ENCODE measurements at places on chromosomes 5 and 9.

- DNase-seq, result no peak
Measured at GRCh38 chr5:19880859-19881436, 107.1 kb downstream of the CDH18 start.

GRCh38 chr5:252546-252945 is 18.9 kb upstream of the PDCD6 start:
- DNase-seq, result no peak

DNA sequence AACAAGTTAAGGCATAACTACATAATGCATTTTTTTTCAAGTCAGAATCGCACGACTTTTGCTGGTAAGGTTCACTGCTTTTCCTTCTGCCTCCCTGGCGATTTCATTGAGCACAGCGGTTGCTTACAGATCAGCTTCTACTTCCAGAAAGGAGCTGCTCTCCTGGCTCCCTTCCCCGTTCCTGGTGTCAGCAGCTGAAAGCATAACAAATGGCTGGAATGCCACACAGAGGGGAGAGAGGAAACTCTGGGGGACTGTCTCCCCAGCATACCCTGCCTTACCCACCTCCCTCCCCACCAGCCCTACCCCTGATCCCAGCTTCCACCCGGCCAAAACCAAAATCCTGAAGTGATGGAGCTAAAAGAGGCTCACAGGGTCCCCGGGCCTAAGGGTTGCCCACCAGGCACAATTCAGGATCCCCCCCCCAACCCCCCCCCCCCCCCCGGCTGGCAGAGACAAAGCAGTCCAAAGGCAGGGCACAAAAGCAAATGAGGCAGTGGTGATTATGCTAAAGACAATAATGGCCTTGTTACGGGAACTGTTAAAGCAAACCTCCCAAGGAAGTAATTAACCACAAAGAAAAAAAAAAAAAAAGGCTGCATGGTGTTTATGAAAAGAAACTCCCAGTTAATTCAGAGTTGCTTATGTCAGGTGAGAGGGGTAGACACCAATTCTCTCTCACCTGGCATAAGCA is 126.1 kb upstream of the WWC1 start:
- DNase-seq, result no peak

DNA sequence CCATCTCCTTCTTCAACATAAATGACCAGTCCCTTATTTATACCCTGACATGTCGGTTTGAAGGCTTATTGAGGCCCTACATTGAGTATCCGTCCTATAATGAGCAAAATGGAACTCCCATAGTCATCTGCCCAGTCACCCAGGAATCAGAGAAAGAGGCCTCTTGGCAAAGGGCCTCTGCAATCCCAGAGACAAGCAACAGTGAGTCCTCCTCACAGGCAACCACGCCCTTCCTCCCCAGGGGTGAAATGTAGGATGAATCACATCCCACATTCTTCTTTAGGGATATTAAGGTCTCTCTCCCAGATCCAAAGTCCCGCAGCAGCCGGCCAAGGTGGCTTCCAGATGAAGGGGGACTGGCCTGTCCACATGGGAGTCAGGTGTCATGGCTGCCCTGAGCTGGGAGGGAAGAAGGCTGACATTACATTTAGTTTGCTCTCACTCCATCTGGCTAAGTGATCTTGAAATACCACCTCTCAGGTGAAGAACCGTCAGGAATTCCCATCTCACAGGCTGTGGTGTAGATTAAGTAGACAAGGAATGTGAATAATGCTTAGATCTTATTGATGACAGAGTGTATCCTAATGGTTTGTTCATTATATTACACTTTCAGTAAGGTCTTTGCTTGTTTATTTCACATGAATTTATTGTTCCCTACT is 38.2 kb upstream of the BTNL3 start:
- no peak for DNase-seq

- DNase-seq, result no peak
Measured at GRCh38 chr9:29637471-29638237, 2064.4 kb upstream of the C9orf72 start.

- DNase-seq, result no peak
Measured at GRCh38 chr5:142405023-142405422, 80.2 kb upstream of the SPRY4 start.

DNA sequence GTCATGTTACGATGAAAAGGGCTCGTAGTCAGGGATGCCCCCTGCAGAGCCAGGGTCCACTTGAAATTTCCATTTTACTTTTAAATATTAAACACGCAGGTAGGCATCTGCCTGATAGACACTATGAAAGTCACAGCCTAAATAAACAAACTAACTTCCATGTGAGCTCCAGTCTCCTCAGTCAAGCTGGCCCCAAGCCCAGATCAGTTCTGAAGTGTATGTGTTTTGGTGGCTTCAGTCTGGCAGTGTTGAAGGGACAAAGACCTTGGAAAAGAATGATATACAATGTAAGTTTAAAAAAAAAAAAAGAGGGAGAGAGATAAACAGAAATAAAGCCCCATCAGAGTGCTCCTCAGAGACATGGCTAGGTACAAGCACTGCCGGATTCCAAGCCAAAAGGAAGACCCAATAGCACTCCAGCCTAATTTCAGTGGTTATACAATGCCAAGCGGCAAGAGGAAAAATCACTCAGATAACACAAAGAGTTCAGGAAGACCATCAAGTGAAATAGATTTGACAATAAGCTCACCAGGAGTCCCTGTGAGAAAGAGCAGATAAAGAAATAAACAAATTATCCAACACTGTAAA is 181.0 kb downstream of the BNC2 start:
- DNase-seq, result no peak

GRCh38 chr5:55592388-55593114 is 57.8 kb upstream of the PLPP1 start:
- DNase-seq, result no peak

DNA sequence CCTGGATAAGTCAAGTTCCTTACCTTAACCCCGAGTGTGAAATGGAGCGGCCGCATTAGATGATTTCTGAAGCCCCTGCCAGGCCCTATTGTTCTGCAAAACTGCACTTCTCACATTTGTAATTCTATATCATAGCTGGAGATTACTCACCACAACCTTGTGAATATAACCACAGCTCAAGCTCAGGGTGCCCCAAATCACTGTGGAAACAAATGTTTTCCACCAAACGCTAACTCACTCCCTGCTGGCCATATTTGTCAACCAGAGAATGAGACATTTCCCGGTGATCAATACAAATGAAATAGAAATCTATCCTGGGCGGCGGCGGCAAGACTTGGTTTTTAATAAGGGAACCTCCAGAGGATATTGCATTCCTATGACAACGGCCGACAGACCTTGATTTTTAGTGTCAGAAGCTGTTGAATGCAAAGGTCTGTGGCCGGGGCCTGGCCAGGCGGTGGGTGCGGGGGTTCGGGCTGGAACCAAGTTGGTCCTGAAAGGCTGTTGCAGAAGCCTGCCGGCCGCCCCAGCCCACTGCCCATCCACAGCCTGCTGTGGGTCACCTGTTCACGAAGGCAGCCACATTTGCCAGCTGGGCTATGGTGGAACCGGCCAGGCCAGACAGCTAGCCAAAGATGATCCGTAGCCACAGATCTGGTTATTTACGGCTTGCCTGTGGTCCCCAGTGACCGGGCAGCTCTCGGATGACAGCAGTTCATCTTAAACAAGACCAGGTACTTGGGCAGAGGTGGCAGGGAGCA is 93.9 kb upstream of the LMX1B start:
- no peak for DNase-seq

GRCh38 chr5:113336975-113337374 is 97.8 kb downstream of the TSSK1B start:
- no peak for DNase-seq

Data from progenitor cell of endocrine pancreas (in vitro differentiated cells).